ENCODE measurements at places on chromosomes 7 and 10.

GRCh38 chr7:85596827-85597226 lies 410.0 kb upstream of the SEMA3D start:
- DNase-seq: no peak

DNA sequence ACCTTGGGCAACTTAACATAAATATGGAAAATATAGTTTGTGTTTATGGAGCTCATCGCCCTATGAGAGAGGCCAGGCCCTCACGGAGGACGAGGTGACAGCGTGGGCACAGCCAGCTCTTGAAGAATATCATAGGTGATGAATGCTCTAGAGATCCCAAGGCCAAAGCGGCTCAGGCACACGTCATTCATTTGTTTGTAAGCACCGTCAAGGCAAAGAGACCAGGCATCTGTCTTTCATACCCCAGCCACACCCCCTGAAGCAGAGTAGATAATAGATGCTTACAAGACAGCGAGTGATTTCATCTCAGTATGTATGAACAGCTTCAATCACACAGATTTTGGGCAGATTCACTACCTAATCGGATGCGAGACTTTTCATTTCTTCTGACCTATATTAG lies 242.1 kb upstream of the C7orf33 start:
- no peak for DNase-seq

DNA sequence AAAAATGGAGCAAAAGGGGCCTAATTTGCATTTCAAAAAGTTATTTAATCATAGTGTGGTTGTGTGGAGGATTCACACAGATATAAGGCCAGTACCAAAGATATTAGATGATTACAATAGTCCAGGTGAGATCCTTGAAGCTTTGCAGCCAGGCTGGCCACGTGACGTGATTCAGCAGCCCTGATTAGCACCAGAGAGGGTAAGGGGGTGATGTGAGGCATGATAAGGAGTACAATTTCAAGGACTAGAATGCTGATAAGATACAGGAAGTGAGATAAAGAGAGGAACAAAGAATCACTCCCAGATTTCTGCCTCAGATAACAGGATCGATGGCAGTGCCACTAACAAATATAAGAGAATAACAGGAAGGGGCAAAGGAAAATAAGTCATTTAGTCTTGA lies 108.4 kb upstream of the PALS2 start:
- no peak for DNase-seq

GRCh38 chr7:139127648-139128047 lies 18.1 kb upstream of the ZC3HAV1 start:
- DNase-seq: no peak

DNA sequence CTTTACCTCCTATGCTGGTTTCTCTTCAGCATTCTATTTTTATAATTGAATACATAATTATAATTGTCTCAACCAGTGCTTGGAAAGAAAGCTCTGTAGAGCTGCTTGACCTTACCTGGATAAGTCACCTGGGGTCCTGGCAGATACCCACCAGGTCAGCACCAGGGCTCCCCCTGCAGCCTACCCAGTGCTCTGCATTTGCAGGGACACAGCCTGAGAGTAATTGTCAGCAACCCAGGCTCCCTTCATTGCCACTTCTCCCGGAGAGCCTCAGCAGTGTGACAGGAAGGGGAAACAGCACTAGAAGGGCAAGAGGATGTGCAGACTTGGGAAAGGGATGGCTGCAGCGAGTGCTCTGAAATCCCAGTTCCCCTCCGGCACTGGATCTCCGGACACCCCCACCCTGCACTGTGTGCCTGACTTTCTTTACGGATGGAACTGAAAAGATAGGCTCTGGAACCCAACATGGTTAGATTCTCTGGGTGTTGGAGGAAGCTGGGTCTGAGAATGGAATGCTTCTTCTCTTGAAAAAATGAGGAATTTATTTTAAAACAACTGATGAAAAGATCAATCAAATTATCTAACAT lies 11.4 kb upstream of the PAX4 start:
- no peak for DNase-seq

- DNase-seq: peak; percentile 55
These were observed at the start of gene CFAP69 for GRCh38 chr7:90244909-90245851. CFAP69 (plus strand) TSS chr7:90245174; CDS start chr7:90245425, 251 bp downstream.

GRCh38 chr10:86868353-86868752 lies 89.1 kb downstream of the MMRN2 start:
- DNase-seq: no peak

GRCh38 chr7:52502281-52502680 lies 533.2 kb upstream of the POM121L12 start:
- no peak for DNase-seq

DNA sequence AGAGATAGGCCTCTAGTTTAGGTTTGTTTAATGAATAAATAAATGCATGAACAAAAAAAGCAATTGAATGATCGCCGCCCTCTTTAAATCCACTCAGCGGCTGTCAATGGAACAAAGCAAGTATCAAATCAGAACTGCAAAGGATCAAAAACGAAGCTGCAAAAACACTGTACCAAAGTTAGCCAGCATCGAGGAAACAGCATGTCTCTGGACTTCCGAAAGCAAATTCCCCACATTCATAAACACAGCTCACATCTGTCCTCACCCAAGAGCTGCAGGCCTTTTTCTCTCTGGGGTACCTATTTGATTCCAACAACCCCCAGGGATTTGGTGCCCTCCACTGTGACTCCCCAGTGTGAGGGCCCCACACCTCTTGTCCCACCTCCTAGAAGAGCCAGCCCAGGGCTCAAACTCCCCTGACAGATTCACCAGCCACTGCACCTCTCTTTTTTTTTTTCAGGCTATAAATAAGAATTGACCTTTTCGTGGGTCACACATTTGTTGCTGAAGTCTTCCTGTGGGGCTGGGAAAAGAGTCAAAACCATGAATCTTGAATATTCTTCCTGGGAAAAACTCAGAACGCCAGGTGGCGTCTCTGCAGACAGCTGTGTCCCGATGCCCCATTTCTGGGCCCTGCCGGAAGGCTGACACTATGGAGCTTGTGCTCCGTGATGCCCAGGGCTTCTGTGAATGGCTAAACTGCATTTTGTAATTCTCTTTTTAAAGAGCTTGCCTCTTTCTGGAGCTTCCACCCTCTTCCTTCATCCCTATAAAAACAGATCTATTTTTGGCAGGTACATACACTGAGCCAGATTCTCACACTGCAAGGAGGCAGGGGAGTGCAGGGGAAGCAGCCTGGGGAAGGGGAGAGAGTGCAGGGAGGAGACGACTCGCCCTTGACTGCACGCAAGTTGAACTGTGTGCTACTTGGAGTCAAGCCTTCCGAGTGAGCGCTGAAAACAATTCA lies 51.7 kb downstream of the HSPA12A start:
- no peak for DNase-seq

GRCh38 chr10:4947635-4948596 lies 15.3 kb upstream of the AKR1C1 start:
- DNase-seq: no peak

GRCh38 chr10:106960812-106961211 lies 203.7 kb downstream of the SORCS1 start:
- DNase-seq: no peak

DNA sequence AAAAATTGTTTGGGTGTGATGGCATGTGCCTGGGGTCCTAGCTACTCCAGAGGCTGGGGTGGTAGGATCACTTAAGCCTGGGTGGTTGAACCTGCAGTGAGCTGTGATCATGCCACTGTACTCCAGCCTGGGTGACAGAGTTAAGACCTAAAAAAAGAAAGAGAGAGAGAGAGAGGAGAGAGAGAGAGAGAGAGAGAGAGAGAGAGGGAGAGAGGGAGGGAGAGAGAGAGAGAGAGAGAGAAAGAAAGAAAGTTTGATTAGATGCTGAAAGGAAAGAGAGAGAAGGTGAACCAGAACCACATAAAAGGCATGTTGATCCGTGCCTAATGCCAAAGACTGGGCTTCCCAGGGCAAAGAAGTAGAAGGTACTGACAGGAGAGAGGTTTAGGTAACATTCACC lies 11.1 kb downstream of the ABCB1 start:
- no peak for DNase-seq

GRCh38 chr7:27245798-27246691 lies 3.4 kb downstream of the EVX1 start:
- DNase-seq: no peak

DNA sequence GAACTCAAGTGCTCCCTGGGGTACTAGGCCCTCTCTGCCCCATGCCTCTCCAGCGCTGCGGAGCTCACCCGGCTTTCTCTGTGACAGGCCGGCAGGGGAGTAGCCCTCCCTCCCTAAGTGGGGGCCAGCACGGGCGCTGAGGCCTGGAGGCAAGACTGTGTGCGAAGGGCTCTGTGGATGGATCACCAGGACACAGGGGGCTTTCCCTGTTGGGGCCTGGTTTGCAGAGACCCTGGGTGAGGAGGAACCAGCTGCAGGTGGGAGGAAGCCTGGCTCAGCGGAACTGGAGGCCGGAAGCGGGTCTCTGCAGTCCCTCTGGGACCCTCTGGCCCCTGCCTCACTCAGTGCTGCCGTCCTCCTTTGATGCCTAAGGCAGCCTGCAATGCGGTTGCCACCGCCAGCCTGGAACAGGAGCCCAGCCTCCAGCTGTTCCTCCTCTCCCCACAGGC lies 106.0 kb downstream of the CYTH3 start:
- no peak for DNase-seq

- DNase-seq: no peak
These were observed 240.5 kb downstream of the BBS9 start for GRCh38 chr7:33369888-33370287.

DNA sequence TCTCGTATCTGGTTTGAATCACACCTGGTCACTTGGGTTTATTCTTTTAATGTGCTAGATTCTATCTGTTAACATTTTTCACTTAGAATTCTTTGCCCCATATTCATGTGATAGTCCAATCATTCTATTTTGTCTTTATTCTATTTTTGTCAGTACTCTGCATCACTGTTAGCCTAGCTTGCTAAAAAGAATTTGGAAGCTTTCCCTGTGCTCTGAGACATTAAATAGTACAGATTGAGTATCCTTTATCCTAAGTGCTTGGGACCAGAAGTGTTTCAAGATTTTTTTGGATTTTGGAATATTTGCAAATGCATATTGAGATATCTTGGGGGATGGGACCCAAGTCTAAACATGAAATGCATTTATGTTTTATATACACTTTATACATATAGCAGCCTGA lies 51.0 kb downstream of the RALA start:
- no peak for DNase-seq
